ENCODE measurements at places on chromosomes 4 and X.

- DNase-seq: no peak
Observed at GRCh38 chr4:97987019-97987648, 156.1 kb downstream of the STPG2 start.

- DNase-seq: no peak
Observed at GRCh38 chr4:181905708-181906107, 337.5 kb upstream of the TENM3 start.

DNA sequence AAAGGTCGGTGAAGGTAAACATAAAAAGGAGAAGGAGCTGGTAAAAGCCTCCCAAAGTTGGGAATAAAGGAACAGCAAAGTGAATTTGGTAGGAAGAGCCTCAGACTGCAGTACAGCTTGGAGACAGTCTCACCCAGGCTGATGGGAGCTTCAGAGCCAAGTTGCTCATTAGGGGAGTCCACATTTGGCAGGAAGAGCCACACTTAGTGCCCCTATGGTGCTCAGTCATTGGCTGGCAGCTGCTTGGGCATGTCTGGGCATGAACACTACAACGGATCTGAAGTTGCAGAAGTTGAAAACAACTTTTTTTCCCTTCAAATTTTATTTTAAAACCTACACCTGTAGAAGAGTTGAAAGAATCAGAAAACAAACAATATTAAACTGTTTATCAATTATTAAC is 2497.3 kb downstream of the ARAP2 start:
- no peak for DNase-seq

DNA sequence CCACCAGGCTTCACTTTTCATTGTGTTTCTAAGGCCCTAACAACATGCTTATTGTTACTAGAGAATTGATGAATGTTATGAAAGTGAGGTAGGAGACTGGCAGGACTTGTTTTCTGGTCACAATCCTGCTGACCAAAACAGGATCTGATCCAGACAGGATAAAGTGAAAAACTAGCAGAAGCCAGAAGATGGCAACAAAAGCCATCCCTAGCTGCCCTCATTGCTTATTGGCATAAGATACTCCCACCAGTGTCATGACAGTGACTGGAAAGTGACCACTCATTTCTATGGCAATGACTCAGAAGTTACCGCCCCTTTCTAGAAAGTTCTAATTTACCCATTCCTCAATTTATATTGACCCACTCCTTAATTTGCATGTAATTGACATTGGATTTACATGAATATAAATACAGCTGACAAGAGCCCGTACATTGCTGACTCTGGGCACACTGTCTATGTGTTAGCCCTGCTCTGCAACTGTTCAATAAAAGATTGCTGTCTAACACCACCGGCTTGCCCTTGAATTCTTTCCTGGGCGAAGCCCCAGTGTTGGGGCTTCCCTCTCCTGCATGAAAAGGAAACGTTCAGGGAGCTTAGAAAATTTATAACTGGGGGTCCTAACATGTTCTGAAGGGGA is 30.0 kb upstream of the FGG start:
- DNase-seq: no peak

DNA sequence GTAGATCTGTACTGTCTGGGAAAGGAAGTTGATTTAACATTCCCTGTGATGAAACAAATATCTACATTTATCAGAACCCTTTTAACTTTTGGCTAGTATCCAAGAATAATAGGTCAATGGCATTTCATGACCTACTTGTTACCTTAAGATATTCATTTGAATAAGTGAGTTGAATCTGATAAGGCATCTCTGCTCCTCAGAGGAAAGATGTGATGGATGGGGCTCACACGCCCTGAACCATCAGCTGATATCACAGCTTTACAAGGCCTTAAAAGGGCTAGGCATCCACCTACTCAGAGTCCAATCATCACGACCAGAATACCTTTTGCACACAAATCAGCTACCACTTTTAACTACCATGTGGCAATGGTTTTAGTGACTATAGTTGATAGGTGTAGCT is 90.2 kb upstream of the PDLIM3 start:
- no peak for DNase-seq

DNA sequence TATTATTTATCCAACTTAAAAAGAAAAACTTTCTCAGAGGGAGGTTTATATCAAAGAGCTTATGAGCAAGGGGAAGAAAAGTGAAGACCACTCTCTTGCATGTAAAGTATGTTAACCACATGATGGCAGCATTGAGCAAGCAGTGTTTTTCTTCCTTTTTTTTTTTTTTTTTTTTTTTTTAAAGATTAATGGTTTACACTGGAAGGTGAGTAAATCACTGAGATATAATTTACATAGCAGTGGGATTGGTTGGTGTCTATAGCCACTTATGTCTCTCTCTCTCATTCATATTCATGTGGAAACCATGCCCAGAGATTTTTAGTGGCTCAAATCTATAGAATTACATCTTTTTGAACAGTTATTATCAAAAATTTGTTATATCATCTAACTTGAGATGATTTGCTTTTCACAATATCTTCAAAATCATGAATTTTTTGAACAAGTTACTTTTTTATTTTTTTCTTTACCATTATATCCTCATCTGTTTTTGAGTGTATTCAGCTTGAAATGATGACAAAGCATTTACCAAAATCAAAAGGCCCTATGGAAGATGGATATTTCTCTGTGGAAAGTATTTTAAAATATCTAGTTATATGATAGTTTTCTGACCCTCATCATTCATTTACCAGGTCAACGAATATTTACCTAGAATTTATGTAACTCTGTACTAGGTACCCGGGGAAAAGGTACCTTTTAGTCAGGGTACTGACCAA is 31.6 kb downstream of the MTHFD2L start:
- no peak for DNase-seq

GRCh38 chrX:150087612-150088011 is 149.3 kb upstream of the EOLA2 start:
- no peak for DNase-seq

DNA sequence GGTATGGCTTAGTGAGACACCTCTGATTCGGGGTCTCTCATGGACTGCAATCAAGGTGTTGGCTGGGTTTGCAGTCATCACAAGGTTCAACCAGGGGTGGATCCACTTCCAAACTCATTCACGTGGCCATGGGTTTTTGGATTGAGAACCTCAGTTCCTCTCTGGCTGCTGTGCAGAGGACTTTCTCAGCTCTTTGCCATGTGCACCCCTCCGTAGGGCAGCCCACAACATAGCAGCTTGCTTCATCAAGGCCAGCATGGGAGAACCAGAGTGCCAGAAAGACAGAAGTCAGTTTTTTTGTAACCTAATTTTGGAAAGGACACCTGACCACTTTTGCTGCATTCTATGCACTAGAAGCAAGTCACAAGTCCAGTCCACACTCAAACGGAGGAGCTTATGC is 154.9 kb downstream of the PJA1 start:
- peak; percentile 11 for DNase-seq

DNA sequence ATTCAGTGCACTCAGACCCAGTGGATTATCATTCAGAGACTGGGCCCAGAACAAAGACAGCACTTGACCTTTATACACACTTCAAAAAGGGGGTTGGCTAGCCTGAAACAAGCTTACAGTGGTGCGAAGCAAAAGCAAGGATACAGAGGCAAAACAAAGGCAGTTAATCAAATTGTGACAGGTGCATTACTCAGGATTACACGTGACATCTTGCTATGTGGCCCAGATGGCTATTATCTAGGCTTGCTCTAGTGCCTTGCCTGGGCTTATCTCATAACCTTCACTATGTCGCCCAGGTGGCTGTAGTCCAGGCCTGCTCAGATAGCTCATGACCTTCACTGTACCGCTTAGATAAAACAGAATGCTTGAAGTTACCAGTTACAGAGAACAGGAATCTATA is 1092.1 kb upstream of the PRKX start:
- no peak for DNase-seq

GRCh38 chrX:110131031-110131430 is 128.1 kb downstream of the TMEM164 start:
- no peak for DNase-seq

DNA sequence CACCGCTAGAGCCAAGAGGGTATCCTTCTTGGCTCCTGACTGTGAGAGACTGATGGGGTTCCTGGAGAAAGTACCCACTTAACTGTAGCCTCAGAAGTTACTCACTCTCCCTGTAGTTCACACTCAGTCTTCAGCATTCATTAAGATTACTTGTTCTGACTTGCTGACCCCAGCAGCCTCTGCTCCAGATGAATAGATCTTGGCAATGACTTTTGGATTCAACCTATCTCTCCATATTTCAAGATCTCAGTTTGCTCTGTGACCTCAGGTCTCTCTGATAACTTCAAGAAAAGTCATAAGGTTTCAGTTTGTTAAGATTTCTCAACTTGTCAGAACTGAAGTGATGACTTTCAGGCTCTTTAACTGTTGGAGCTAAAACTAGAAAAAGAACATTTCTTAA is 825.6 kb downstream of the PCDH7 start:
- DNase-seq: no peak

DNA sequence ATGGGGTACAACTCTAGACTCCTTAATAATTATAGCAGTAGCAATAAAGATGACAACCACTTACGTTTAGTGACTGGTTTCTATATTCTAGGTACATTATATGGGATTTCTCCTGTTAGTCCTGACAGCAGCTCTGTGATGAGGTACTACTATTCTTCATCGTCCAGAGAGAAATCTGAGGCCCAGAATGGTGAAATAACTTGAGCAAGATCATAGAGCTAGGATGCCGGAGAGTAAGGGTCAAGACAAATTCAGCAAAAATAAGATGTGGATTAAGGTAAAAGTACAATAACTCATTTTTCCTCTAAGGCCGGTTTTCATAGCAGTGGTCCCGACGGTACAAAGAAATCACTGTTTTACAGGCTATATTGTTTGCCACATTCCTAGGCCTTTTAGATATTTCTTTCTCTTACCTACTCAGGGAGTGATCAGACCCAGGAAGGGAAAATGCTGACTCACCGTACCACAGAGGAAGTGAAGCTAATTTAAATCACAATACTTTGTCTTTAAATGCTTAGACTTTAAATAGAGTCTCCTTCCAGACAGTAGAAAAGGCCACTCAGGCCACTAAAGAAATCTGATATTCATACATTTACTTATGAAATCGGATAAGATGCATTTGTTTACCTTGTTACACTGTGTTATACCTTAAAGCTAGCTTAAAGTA is 2023.0 kb upstream of the AGA start:
- DNase-seq: no peak

GRCh38 chr4:76293772-76294171 is 12.8 kb upstream of the STBD1 start:
- no peak for DNase-seq

DNA sequence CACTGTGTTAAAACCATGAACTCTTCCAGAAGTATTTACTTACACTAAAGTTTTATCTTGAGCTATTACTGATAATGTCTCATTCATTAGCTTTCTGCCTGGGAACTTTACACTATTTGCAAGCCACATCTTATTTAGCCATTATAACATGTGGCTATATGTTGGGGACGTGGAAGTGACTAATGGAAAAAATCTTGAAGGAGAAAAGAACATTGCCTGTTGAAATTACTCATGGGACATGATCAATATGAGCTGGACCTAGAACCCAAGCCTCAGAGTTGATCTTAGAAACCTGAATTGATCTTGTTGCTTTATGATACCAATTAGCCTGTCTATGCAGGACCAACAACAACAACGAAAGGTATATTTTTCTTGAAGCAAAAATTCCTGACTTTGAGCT is 22.5 kb upstream of the ARHGAP6 start:
- DNase-seq: no peak

GRCh38 chr4:112076919-112077608 is 68.2 kb upstream of the FAM241A start:
- no peak for DNase-seq

DNA sequence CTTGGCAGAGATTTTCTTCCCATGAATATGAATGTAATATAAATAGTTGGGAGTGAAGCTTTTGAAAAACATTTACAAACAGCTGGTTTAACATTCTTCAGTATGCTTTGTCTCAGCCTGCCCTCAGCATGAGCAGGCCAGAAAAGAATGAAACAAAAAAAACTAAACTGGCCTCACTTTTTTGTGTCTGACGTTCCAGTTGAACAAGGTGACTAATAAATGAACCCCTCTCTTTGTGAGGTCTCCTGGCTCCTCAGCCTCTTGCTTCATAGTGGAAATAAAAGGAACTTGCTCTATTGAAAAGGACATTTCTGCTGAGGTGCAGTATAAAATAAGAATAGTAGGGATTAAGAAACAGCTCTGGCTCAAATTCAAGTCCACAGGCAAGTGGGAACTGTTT is 9.4 kb downstream of the CHST7 start:
- no peak for DNase-seq

- no peak for DNase-seq
Observed at GRCh38 chr4:11426731-11427120, 2.0 kb downstream of the HS3ST1 start.

- no peak for DNase-seq
Observed at GRCh38 chrX:38754102-38754790, 47.0 kb upstream of the MID1IP1 start.

DNA sequence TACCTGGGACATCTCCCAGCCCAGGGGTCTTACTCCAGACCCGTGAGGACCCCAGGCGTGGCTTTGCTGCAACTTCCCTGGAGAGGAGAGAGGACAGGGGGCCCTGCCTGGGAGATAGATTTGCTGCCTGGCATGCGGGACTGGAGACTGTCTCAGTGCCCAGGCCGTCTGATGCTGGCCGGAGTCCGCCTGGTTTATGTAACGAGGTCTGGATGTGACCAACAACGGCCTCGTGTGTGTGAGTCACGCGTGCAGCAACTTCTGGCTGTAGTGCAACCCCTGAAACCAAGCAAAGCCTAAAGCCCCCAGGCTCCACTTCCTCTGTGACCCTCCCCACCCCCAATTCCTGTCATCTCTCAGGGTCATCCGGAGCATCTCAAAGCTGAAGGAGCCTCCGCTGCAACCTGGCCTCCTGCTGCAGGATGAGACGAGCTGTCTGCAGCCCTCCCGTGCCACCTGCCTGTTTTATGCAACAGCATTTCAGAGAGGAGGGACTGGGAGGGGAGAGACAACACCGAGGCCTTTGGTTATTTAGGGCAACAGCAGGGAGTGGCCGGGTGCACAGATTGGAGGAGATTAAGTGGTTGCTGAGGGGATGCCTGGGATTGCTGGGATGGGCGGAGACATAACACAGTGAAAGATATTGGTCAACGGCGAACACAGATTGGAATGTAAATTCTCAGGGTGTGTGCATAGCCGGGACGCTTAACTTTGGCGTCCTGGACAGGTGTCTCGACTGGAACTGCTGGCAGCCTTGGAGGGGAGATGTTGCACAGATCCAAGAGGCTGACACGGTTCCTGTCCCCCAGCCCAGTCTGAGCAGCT is 16.0 kb downstream of the XG start:
- DNase-seq: peak; percentile 54

- DNase-seq: no peak
Observed at GRCh38 chrX:41512394-41512793, 65.3 kb downstream of the NYX start.

DNA sequence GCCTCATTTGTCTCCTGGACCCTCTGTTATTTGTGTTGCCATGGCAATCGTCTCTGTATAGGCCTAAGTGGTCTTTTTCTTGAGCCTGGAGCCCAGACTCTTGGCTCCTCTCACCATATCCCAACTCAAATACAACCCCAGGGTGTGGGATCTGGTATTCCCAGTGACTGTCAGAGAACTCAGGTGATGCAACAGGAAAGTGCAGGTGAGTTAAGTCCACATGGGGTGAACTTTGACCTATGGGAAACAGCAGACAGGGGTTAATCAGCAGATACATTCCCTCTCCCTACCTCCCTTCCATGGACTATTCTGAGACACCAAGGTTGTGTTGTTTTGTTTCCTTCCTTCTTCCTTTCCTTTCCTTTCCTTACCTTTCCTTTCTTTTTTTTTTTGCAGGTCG is 130.9 kb upstream of the RPS6KA3 start:
- DNase-seq: no peak

All from ecto neural progenitor cell (in vitro differentiated cells).